Activated CD4-positive, alpha-beta T cell treated with anti-CD3 and anti-CD28 coated beads, Interleukin-2, amount 10 ng/mL, durations not matched to agents 7 days and 5 days (primary cell): ENCODE measurements at places on chromosomes 6 and 20.

GRCh38 chr20:3728876-3729275 lies 3.6 kb upstream of the HSPA12B start:
- no peak for DNase-seq

- DNase-seq: no peak
Observed at GRCh38 chr6:90975741-90976140, 388.9 kb upstream of the MAP3K7 start.

DNA sequence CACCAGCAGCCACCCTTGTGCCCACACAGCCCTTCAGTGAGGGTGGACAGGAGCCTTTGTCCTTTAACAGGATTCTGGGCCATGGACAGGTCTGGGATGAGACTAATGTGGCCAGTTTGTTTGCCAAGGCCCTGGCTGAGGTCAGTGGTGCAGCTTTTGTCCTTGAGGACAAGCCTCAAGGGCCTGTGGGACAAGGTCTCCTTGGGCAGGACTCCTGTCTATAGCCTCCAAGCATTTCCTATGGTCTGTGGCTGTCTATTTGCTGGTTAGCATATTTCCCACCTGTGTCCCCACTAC lies 44.1 kb downstream of the SUN5 start:
- no peak for DNase-seq

DNA sequence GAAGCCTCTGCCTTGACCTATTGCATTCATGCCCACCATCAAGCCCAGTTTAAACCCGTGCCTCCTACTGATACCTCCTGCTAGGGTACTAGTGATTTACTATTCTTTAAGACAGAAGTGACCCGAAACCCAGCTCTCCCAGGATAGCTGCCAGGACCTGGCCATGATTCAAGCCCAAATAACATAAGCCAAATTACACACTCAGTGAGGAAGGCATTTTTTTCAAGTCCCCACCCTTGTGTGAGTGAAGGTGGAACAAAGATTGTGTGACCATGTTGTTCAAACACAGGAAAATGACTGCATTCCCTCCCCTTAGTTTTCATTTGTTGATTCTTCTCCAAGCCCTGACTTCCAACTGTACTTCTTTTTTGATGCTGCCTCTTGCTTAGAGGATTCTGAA lies 3.7 kb upstream of the KAT14 start:
- DNase-seq: no peak

DNA sequence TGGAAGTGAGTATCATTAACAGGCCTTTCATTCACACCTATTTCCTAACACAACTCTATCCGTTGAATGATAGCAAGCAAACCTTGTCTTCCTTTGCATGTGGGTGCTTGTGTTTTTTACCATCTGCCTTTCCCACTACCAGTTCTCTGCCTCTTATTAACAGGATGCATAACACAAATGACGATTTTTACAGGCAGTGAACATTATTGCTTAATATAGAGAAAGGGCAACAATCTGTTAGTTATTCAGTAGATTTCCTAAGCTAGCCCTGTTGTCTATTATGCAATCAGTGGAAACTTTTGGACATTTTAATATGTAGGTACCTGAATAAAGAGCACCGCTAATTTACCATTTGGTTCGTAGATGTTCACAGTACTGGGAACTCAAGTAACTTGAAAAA lies 348.8 kb upstream of the PLCB4 start:
- no peak for DNase-seq

GRCh38 chr6:156752666-156753301 lies 24.4 kb upstream of the ARID1B start:
- DNase-seq: no peak

- no peak for DNase-seq
Observed at GRCh38 chr6:163620670-163621330, 206.3 kb downstream of the QKI start.

DNA sequence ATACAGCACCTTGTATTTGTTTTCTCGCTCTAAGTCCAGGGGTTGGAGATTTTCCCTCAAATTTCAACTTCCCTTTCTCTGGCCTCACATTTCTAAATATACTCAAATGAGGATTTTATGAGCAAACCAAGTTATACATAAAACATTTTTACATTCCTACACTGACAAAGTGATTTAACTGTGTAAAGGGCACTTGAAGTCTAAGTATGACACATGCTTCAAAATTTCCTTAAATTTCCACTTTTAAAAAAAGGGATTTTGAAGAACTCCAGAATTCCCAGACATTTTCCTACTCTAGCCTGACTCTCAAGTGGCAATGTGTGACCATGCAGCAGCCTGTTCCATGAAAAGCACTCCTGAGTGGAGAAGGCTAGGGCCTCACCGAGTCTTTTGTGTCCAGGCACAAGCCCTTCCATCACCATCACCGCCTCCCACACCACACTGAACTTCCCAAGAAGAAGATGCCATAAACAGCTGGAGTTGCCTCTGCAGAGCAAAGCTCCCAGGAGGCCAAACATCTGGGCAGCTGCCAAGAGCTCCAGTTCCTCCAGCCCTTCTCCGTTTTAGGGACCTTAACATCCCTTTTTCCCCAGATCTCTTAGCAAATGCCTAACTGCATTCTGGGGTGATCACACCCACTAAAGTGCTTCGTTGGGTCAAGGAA lies 68.9 kb downstream of the NCR2 start:
- no peak for DNase-seq

- DNase-seq: no peak
Observed at GRCh38 chr6:36266913-36267644, 2.8 kb upstream of the PNPLA1 start.

GRCh38 chr20:23095499-23095898 lies 9.4 kb upstream of the CD93 start:
- DNase-seq: no peak

DNA sequence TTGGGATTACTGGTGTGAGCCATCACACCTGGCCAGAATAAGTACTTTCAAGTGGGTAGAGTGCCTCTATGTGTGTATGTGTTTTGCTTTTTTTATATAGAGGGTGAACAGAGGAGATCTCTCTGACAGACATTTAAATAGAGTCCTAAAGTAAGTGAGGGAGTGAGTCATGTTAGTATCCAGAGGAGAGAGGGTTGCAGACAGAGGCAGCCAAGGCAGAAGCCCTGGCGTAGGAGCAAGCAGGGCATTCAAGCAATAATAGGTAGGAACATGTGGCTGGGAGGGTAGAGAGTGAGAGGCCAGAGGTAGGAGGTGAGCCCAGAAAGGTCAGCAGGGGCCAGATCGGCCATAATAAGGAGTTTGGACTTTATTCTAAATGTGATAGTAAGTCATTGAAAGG lies 48.9 kb downstream of the PHF20 start:
- DNase-seq: no peak

DNA sequence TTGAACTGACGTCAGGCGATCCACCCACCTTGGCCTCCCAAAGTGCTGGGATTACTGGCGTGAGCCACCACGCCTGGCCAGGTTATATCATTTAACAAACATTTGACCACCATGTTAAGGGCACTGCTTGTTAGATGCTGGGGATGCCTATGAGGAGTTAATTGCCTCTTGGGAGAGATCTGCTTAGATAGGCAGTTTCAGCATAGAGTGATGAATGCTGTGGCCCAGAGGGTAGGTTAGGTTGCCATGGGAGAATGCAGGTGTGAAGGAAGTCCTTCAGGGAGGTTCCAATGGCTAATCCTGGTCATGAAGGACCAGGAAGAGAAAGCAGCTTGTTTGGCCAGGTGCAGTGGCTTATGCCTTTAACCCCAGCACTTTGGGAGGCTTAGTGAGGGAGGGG lies 17.0 kb downstream of the PHF20 start:
- DNase-seq: no peak

- DNase-seq: no peak
Observed at GRCh38 chr6:36834576-36835341, 4.5 kb downstream of the CPNE5 start.

DNA sequence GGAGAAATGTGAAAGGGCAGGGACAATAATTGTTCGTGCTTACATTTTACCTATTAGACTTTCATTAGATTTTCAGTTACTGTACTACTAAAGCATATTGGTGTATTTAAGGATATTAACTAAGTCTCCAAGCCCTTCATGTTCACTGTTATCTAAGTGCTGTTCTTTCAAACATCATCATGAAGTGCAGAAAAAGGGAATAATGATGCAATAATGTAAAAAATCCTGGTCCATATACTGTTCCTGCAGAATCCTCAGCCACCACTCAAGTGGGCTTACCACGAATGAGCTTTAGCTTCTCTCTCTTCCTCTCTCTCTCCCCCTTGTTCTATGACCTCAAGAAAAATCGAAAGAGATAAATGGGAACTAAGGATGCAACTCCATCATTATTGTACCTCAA lies 600.7 kb downstream of the UTRN start:
- no peak for DNase-seq

DNA sequence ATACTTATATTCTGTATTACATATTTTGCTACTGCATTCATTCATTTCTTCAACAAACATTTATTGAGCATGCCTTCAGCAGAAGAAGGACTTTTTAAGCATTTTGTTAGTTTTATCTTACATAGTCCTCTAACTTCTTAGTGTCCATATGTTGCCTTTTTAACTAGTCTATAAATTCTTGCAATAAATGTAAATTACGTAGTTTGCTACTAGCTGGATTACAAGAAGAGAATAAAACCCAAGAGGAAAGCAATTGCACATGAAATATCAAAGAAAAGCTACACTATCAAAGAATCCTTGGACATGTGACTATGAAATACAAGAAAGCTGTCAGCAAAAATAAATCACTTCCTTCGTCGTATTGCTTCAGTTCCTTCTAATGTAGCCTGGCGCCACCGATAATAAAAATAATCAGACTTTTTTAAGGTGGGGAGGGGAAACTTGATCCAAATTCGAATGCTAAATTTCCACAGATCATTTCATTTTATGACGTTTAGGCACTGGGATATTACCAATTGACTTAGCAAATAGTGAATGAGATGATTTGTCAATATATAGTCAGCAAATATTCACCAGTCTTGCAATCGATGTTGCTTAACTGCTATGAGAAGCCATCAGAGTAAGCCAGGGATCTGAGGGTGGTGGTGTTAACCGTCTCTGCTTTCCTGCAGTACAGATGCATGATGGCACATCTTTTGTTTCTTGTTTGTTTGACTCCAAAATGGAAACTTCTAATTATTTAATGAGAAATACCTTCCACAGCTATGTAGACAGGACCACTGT lies 258.7 kb upstream of the EXOC2 start:
- DNase-seq: no peak

DNA sequence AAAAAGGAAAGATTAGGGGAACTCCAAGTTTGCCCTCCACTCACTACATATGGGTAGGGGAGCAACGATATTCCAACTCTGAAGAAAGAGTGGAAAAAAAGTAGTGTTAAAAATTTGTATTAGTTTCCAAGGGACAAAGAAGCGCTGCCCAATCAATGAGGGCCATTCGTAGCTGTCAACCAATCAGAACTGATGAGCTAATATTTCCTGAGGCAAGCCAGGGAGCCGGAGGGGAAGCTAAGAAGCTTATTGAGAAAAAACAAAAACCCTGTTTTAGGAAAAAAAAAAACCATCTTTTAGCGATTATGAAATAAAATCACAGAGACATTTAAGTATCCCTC lies 59.5 kb downstream of the TRIM38 start:
- DNase-seq: peak; percentile 73

GRCh38 chr20:4750381-4750780 lies 28.7 kb downstream of the PRND start:
- no peak for DNase-seq

DNA sequence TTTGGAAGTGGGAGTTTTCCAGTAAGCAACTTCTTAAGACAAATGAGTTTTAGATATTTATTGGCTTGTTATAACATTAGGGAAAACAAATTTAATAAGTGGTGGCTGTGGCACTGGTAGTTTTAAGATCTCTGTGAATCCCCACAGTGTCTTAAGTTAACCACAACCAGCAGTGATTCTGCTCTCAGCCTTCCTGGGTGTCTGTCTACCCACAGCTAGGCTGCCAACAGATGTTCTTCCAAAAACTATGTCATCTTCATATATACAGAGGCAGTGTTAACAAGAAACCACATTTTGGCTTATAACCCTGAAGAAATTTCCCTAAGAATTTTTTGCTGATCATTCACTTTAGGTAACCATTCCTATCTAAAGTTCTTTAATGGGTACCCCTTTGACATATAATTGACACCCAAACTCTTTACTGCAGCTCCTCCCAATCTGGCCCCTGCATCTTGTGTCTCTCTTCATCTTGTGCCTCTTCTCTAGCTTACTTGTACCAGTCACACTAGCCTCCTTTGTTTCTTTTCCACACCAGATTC lies 52.7 kb downstream of the TOP1 start:
- DNase-seq: no peak
